Activated CD8-positive, alpha-beta T cell treated with anti-CD3 and anti-CD28 coated beads for 36 hours (primary cell): ENCODE measurements at places on chromosomes 1 and 21. TPM values are rescaled to one million over a fixed set of nuclear protein-coding genes. Genes with fewer than 3 reads are reported as not detected.
A peak's percentile ranks its signal among the peaks of the same experiment; 100 is the strongest.

The LIN28A gene
- not detected for total RNA-seq

- H3K27me3 ChIP-seq: peaks cover 5% of the 10 kb centered on the region
- DNase-seq: no peak
- H3K4me3 ChIP-seq: no peak overlapping the region
- H3K4me1 ChIP-seq: peaks cover 13% of the 10 kb centered on the region
- no peak overlapping the region for H3K27ac ChIP-seq
- H3K36me3 ChIP-seq: peaks cover 6% of the 10 kb centered on the region
These were observed 513 bp upstream of the RAB3GAP2 start for GRCh38 chr1:220272841-220273090.

GRCh38 chr1:63790989-63791388, 17.2 kb downstream of the ROR1 start:
- no peak overlapping the region for H3K27ac ChIP-seq
- H3K27me3 ChIP-seq: no peaks in the 10 kb centered on the region
- H3K4me1 ChIP-seq: no peaks in the 10 kb centered on the region
- no peaks in the 10 kb centered on the region for H3K36me3 ChIP-seq
- H3K4me3 ChIP-seq: no peak overlapping the region

- no peaks in the 10 kb centered on the region for H3K4me1 ChIP-seq
- H3K4me3 ChIP-seq: no peak overlapping the region
- no peaks in the 10 kb centered on the region for H3K36me3 ChIP-seq
- H3K27ac ChIP-seq: no peak overlapping the region
- no peak for DNase-seq
- H3K27me3 ChIP-seq: peaks cover 2% of the 10 kb centered on the region
These were observed 31.9 kb upstream of the LYPD8 start for GRCh38 chr1:248787430-248787829.

DNA sequence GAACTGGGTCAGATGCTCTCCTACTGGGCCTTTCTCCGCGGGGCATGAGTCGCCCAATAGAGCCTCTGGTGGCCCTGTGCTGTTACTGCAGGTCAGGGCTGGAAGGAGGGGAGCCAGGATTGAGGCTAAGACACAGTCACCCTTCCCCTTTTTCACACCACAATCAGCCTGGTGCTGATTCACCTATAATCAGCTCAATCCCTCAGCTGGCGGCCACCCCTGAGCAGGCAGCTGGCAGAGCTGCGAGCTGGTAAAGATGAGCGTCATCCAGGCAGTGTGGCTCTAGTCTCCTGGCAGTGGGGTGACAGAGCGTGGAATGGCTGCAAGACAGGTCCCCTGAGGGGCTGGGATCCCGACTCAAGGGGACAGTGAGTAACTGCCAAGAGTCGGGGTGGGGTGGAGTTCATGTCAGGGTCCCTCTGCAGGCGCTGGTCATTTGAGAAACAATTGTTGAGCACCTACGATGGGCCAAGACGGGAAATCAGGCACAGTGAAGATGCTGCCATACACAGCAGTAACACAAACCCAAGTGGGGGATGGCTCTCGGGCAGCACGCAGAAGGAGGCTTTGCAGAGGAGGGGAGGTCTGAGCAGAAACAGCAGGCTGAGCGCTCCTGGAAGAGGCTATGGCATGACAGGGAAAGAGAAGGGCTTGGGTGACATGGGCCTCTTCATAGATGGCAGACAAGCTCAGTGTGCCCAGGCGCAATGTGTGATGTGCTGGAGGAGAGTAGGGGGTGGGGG, 21.8 kb downstream of the ATF3 start:
- peaks cover 6% of the 10 kb centered on the region for H3K27me3 ChIP-seq
- no peak overlapping the region for H3K4me3 ChIP-seq
- peaks cover 6% of the 10 kb centered on the region for H3K36me3 ChIP-seq
- DNase-seq: peak; percentile 75
- H3K27ac ChIP-seq: no peak overlapping the region

GRCh38 chr1:210722410-210723081, 393.8 kb downstream of the HHAT start:
- no peak overlapping the region for H3K4me3 ChIP-seq
- H3K36me3 ChIP-seq: no peaks in the 10 kb centered on the region
- H3K27me3 ChIP-seq: peaks cover 1% of the 10 kb centered on the region
- no peak overlapping the region for H3K27ac ChIP-seq
- no peaks in the 10 kb centered on the region for H3K4me1 ChIP-seq

GRCh38 chr1:47598357-47598756, 160.5 kb downstream of the FOXD2 start:
- no peak for DNase-seq
- no peak overlapping the region for H3K27ac ChIP-seq
- H3K36me3 ChIP-seq: peaks cover 2% of the 10 kb centered on the region
- no peaks in the 10 kb centered on the region for H3K4me1 ChIP-seq

GRCh38 chr1:110846861-110847260, 26.1 kb upstream of the CD53 start:
- peaks cover 7% of the 10 kb centered on the region for H3K4me1 ChIP-seq
- DNase-seq: no peak
- H3K27me3 ChIP-seq: no peaks in the 10 kb centered on the region
- H3K36me3 ChIP-seq: no peaks in the 10 kb centered on the region
- no peak overlapping the region for H3K4me3 ChIP-seq

DNA sequence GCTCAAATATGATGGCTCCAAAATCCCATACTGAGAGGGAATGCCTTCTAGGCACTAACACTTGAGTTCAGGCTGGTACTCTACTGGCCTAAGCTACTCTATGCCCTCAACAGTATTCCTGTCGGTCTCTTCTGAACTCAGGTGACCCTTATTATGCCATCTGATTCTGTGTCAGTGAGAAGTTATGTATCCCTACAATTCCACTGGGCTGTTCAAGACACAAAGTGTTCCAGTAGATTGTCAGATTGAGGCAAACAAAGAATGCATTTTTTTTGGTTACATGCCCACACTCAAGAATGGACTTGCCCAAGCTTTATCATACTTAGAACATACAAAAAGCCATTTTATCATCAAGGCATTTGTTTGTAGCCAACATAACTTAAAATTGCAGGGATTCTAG, 553.8 kb upstream of the PRMT6 start:
- no peak overlapping the region for H3K4me3 ChIP-seq
- no peaks in the 10 kb centered on the region for H3K27me3 ChIP-seq
- H3K27ac ChIP-seq: no peak overlapping the region
- no peaks in the 10 kb centered on the region for H3K4me1 ChIP-seq

The OR6K2 gene
- not detected for total RNA-seq

DNA sequence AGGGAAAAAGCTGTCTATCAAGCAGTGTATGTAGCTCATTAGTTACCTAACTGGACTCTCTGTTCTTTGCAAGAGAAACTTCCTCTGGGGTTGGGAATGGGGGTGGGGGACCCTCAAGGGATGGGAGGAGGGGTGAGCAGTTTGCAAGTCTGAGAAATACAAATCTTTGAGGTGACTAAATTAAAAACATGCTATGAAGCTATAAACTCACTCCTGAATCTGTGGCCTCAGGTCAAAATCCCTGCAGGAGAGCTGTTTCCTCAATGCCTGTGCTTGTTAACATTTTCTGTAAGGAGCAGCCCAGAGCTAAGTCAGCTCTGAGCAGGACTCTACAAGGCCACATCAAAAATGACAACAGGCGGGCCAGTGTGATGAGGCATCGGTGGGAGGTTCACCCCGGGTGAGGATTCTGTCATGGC, 32.8 kb upstream of the PTPRC start:
- no peaks in the 10 kb centered on the region for H3K27me3 ChIP-seq
- H3K4me3 ChIP-seq: no peak overlapping the region
- H3K27ac ChIP-seq: peak overlapping the region; percentile 49

The MEF2D gene
- total RNA-seq: 35.8 TPM

The C8B gene
- total RNA-seq: not detected

DNA sequence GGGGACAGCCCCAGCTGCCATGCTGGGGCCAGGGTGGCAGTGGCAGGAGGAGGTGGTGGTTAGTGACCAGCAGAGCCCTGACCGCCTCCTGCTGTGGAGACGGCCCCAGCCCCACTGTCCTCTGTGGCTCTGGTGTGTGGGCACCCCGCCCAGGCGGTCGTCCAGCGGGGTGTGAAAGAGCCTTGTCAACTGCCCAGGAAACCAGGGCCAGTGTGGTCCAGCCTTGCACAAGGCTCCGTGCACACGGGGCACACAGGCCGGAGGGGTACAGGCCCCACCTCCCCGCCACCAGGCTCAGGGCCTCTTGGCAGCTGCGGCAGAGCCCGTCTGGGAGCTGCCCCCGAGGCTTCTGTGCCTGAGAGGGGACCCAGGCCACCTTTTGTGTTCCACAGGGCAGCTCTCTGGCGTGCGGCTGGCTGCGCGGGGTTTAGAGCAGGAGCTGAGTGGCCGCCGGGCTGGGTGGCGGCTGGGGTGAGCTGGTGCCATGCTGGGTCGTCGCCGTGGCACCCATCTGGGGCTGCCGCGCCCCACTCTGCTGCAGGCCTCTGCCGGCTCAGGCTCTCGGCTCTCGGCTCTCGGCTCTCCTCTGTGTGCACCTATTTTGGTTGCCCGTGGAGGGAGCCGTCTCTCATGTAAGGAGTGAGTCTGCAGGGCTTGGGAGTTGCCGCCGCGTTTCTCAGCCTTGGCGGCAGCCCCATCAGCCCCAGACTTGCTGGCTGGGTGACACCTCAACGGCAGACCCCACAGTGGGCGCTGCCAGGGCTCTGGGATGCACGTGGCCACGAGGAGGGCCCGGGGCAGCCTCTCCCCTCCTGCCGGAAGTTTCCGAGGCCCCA, 36.1 kb downstream of the SLX9 start:
- no peak overlapping the region for H3K27ac ChIP-seq
- H3K4me1 ChIP-seq: no peaks in the 10 kb centered on the region
- peaks cover 10% of the 10 kb centered on the region for H3K36me3 ChIP-seq

DNA sequence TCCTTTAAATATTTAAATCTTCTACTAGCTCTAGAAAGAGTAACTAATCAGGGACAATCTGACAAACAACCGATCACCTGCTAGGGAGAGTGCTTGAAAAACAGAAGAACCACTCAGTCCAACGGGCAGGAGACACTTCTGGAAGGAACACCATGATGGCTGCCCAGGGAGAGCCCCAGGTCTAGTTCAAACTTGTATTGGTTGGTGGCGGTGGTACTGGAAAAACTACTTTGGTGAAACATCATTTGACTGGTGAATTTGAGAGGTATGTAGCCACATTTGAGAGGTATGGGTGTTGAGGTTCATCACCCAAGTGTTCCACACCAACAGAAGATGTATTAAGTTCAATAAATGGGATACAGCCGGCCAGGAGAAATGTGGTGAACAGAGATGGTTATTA, 4.8 kb upstream of the WDR47 start:
- H3K4me1 ChIP-seq: no peaks in the 10 kb centered on the region
- H3K4me3 ChIP-seq: no peak overlapping the region
- H3K27me3 ChIP-seq: peaks cover 1% of the 10 kb centered on the region

GRCh38 chr1:2547210-2548067, 8.7 kb upstream of the TNFRSF14 start:
- H3K27me3 ChIP-seq: no peaks in the 10 kb centered on the region
- peaks cover 23% of the 10 kb centered on the region for H3K4me1 ChIP-seq
- DNase-seq: peak; percentile 95
- H3K4me3 ChIP-seq: peak overlapping the region; percentile 83
- no peaks in the 10 kb centered on the region for H3K36me3 ChIP-seq
- H3K27ac ChIP-seq: peak overlapping the region; percentile 98

GRCh38 chr21:32806810-32807386, 35.3 kb upstream of the PAXBP1 start:
- H3K4me3 ChIP-seq: no peak overlapping the region
- peak; percentile 56 for DNase-seq
- H3K4me1 ChIP-seq: peaks cover 25% of the 10 kb centered on the region
- H3K27me3 ChIP-seq: no peaks in the 10 kb centered on the region
- H3K36me3 ChIP-seq: peaks cover 8% of the 10 kb centered on the region
- peak overlapping the region; percentile 80 for H3K27ac ChIP-seq

GRCh38 chr1:162070825-162071224, 1.3 kb downstream of the NOS1AP start:
- H3K4me1 ChIP-seq: no peaks in the 10 kb centered on the region
- DNase-seq: no peak
- H3K27ac ChIP-seq: no peak overlapping the region
- H3K4me3 ChIP-seq: peak overlapping the region; percentile 0

The L1TD1 gene
- total RNA-seq: not detected

GRCh38 chr1:23963617-23964234, 4.1 kb downstream of the PNRC2 start:
- H3K27ac ChIP-seq: peak overlapping the region; percentile 83
- H3K4me1 ChIP-seq: peaks cover 66% of the 10 kb centered on the region
- peak overlapping the region; percentile 38 for H3K4me3 ChIP-seq
- H3K27me3 ChIP-seq: no peaks in the 10 kb centered on the region
- peaks cover 67% of the 10 kb centered on the region for H3K36me3 ChIP-seq
- DNase-seq: no peak

The RGSL1 gene
- not detected for total RNA-seq

- peaks cover 32% of the 10 kb centered on the region for H3K4me1 ChIP-seq
- H3K36me3 ChIP-seq: no peaks in the 10 kb centered on the region
- no peak overlapping the region for H3K4me3 ChIP-seq
- DNase-seq: peak; percentile 83
- H3K27ac ChIP-seq: no peak overlapping the region
These were observed 5.2 kb downstream of the GPR25 start for GRCh38 chr1:200877839-200878551.

The COL16A1 gene
- total RNA-seq: not detected

- H3K4me3 ChIP-seq: no peak overlapping the region
- H3K4me1 ChIP-seq: peaks cover 13% of the 10 kb centered on the region
- H3K36me3 ChIP-seq: peaks cover 6% of the 10 kb centered on the region
- no peak for DNase-seq
- no peaks in the 10 kb centered on the region for H3K27me3 ChIP-seq
These were observed 34.5 kb upstream of the KCNE1 start for GRCh38 chr21:34546542-34546941.

The TMIGD3 gene
- total RNA-seq: not detected

DNA sequence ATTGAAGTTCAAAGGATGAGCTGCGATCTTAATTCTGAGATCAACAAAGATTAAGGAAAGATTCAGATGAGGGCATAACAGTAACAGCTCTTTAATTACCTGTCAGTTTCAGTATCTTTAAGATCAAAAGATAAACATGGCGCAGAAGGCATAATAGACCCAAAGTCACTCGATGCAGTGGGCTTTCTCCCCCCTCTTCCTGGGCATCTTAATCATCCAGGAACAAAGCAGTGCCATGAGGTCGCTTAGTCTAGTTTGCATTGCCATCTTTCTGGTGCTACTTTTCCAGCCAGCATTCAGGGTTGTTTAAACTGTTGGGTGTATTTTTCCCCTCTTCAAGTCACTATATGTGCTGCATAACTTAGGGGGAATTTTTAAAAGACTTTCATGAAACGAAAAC, 72.3 kb downstream of the HUNK start:
- no peak for DNase-seq
- H3K36me3 ChIP-seq: no peaks in the 10 kb centered on the region
- H3K4me3 ChIP-seq: no peak overlapping the region

The LCE2A gene
- total RNA-seq: not detected

DNA sequence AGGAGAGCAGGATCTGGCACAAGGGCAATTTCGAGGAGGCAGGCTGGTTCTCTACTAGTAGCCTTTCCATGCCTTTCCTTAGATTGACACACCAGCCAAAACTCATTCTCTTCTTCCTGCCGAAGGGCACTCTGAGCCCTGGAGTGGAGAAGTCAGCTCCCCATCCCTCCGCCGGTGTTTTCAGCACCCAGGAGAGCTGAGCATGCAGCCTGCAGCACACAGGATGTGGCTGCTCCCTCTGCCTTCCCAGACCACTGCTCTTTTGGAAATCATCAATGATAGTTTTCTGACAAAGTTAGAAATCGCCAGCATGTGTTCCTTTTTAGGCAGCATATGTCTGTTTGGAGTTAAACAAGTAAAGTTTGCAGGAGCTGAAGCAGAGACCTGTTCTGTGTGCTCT, 11.7 kb downstream of the RNU5D-1 start:
- DNase-seq: no peak
- peak overlapping the region; percentile 52 for H3K27ac ChIP-seq
- H3K36me3 ChIP-seq: peaks cover 7% of the 10 kb centered on the region
- peaks cover 75% of the 10 kb centered on the region for H3K4me1 ChIP-seq
